ENCODE measurements at places on chromosomes 3 and 15.

DNA sequence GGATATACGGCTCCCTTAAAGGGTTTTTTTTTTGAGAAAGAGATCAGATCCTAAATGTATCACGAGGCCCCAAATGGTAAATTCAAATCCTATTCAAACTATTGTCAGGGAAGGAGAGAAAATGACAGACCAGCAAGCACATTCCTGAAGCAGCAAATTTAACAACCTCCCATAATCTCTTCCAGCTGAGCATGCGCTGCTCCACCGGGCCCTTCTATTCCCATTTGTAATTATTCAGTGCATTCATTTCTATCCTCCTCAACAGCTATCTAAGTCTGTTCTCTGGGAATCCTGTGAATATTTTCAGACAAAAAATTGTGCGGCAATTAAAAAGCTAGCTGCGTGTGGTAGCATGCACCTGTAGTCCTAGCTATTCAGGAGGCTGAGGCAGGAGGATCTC lies 43.2 kb downstream of the MAGI1 start:
- DNase-seq: no peak

DNA sequence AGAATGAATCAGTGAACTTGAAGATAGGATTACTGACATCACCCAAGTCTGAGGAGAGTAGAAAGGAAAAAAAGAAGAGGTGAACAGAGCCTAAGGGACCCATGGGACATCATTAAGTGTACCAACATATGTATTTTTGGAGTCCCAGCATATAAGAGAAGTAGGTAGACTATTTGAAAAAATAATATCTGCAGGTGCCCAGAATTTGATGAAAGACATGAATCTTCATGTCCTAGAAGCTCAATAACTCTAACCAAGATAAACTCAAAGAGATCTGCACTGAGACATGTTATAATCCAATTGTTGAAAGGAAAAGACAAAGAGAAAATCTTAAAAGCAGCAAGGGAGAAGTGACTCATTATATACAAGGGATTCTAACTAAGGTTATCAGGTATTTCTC lies 39.0 kb downstream of the SPESP1 start:
- DNase-seq: no peak

DNA sequence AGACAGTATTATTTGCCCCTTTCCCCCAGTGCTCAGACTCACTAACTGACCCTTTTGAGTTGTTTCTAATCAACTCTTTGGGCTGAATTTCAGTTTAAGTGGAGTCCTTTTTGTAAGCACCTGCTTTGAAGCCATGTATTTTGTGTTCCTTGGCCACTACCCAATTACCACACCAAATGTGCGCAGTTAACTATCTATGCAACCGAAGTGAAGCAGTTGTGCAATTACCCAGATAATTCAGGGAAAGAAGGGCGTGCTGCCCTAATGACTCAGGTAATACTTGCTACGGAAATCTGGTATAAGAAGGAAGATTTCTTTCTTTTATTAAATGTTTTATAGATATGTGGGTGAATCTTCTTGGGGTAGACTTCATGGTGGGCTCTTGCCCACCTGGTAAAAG lies 371.9 kb upstream of the TBL1XR1 start:
- DNase-seq: no peak

DNA sequence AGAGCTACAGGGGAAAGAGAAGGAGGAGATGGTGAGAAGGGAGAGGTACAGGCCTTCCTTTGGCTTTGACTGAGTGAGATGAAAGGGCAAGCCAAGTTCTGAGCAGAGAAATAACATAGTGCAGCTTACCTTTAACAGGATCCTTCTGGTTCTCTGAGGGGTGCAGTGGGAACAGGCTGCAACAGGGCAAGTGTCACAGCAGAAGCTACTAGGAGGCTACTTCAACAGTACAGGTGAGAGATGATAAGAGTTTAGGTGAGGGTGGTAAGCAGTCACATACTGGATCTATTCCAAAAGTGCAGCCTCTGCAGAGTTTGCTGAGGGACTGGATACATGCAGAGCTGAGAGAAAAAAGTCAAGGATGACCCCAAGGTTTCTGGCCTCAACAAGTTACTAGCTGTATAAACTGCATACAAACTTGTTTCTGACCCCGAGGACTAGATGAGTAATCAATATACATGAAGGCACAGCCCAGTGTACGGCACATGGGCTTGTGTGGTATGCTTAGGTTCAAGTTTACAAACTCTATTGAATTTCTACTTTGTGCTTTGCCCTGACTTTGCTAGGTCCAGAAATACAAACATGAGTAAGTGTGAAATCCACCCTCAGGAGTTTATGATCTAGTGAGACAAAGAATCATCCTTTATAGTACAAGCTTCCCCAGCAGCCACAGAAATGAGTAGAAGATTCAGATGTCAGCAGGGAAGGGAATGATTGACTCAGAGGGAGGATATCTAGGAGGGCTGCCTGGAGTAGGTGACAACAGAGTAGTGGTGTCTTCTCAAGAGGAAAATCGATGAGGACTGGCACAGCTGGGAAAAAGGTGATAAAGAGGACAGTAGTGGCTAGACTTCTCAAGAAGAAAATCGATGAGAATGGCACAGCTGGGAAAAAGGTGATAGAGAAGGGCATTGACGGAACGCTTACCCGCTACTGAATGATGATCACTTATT lies 78.2 kb upstream of the TJP1 start:
- DNase-seq: no peak

- DNase-seq: peak; percentile 52
Measured at GRCh38 chr15:40008061-40008765, 30.8 kb downstream of the SRP14 start.

DNA sequence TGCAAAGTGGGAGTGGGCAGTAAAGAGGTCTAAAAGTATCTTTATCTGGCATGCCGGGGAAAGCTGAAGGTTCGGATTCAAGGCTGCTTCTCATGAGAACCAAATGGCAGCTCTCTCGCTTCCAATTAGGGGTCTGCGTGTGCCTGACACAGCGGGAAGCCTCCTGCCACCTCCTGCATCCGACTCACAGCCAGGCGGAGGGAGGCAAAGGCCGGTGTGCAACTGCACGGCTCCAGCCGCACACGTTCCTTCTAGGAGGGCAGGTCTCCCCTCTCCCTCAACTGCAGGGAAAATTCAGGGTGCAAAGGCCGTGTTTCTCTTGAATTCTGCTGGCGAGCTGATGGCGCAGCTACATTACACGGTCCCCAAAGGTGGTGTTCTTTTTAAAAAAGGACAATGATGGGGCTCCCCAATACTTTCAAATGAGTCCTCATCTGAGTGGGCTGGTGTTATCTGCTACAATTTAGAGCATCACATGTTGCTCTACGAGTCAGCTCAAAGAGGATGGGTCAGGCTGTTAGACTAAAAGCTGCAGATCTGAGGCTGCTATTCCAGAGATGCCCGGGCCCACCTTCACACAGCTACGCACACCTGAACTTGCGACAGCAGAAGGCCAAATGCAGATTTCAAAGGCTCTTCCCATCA lies 226.6 kb downstream of the ADAMTS17 start:
- no peak for DNase-seq

GRCh38 chr15:52228921-52229320 lies 37.7 kb upstream of the GNB5 start:
- no peak for DNase-seq

DNA sequence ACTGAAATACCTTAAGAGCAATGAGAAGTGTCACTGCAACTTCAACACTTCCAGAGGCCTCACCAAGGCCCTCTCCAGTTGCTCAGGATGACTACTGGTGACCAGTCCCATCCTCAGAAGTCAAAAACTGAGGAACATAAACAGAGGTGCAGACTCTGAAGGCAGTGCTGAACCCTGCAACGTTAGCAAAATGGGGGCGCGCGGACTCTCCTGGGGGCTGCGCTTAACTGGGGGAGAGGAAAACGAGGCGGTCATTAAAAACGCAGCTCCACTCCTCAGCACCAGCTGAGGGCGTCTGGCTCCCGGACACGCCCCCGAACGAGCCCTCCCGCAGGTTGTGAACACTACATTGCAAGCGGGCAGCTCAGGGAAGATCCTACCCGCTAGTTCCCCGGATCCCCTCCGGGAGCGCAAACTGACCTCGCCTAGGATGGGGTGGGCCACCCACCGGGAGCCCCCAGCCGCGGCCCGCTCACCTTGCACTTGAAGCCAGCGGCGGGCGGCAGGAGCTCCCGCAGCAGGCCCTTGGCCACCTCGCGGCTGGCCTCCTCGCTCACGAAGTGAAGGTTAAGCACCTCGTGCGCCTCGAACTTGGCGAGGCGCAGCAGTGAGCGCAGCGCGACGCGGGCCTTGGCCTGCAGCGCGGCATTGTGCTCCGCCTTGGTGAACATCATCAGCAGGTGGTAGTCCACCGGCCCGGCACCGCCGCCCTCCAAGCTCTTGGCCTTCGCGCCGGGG lies 711 bp downstream of the XXYLT1 start:
- DNase-seq: peak; percentile 65

DNA sequence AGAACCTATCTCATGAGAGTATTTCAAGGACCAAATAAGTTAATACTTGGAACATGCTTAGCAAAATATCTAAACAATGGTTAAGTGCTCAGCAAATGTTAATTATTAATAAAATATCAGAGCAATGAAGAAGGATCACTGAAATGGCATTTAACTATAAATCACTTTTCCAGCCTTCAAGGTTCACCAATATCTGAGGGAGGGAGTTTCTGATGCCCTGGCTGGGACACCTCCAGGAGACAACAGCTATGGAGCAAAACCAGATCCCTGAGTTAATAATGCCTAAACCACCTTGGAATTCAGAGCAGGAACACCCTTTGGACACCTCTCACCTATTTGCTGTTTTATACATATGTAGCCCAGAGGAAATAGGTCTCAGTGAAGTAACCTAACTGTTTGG lies 6.4 kb upstream of the FAM174B start:
- DNase-seq: no peak

DNA sequence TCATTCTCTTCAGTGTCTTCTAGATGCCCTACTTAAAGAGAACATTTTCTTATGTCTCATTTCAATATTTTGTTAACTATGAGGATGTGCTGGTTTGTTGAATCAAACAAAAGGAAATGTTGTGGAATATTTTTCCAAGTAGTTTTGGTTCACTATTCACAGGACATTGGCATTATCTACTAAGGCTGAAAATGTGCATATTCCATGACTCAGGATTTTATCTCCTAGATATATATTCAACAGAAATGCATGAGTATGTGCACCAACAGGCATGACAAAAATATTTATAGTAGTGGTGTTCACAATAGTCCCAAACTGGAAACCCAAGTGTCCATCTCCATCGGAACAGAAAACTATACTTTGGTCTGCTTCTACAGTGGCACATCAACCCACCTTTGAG lies 16.7 kb upstream of the NR1I2 start:
- DNase-seq: no peak

- DNase-seq: no peak
Measured at GRCh38 chr15:74270854-74271520, 34.9 kb downstream of the CCDC33 start.

- DNase-seq: no peak
Measured at GRCh38 chr3:134704556-134704955, 53.7 kb upstream of the KY start.

GRCh38 chr3:23949784-23950183 lies 4.7 kb downstream of the NR1D2 start:
- DNase-seq: peak; percentile 27

DNA sequence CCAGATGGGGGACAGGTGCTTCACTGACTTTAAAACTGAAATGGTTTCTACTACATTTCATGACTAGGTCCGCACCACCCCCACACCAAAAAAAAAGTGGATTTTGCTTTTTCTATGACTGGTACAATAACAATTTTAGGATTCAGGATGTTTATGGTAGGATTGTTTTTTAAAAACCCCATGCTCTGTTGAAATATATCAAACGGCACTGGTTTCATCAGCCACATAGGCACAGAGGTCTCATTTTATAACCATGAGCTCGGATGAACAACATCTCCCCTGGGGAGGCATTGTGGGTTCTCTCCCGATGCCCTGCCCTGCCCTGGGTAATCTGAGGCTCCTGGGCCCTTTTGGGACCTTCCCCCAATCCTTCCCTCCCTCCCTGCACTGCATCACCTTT lies 202.7 kb upstream of the KBTBD8 start:
- peak; percentile 83 for DNase-seq

GRCh38 chr3:114962189-114962588 lies 184.9 kb downstream of the ZBTB20 start:
- DNase-seq: no peak

DNA sequence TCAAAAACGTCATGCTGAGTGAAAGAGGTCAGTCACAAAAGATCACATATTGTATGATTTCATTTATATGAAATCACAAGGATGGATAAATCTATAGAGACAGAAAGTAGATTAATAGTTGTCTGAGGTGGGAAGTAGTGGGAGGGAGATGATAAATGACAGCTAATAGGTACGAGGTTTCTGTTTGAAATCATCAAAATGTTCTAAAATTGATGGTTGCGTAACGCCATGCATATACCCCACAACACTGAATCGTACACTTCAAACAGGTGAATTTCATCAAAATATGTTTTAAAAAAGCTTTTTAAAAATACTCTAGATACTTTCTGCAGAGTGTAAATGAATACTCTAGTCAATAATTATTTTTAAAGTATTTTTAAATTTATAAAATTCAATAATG lies 303.0 kb upstream of the STAC start:
- no peak for DNase-seq

- no peak for DNase-seq
Measured at GRCh38 chr3:4749567-4750002, 229.7 kb upstream of the BHLHE40 start.

DNA sequence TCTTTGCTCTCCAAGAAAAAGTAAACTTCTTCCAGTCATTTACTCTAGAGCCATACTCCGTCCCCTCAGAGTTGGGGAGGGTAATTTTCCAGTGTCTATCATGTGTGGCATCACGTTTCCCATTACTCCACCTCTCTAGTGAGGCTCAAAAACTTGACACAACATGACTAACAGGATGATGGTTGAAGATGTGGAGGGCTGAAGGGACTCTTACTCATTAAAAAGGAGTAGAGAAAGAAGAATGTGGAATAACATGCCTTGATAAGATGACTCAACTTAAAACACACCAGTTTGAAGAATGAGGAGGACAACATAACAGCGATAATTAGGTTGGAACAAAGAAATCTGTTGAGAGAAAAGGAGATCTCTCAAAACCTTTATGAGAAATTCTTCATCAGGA lies 894.3 kb downstream of the OTOL1 start:
- peak; percentile 78 for DNase-seq

DNA sequence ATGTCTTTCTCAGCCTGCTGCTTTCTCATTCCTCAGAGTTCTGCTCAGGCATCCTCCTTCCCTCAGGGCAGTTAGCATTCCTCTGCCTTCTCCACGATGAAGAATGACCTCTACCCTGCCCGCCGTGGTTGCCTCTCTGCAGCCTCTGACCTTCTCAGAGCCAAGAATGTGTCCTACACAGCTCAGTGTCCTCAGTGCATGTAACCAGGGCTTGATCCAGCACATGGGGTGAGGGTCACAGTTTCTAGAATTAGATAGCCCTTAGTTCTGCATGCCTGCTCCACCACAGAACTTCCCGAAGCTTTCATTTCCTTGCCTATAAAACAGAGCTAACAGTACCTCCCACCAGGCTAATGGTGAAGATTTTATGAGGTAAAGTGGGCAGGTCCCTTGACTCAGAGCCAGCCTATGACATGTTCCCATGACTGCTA lies 182.1 kb downstream of the CLSTN2 start:
- DNase-seq: no peak

Measured in astrocyte of the spinal cord (primary cell).